Dermis microvascular lymphatic vessel endothelial cell (primary cell): ENCODE measurements at places on chromosomes 4 and X. TPM values are rescaled to one million over a fixed set of nuclear protein-coding genes. Genes with fewer than 3 reads are reported as not detected.

Gene ASB9
- 2.9 and 4.1 TPM in 2 replicates for total RNA-seq

Gene POLN
- 1.9 TPM in 2 replicates for total RNA-seq

Gene FRG2
- not detected in 2 replicates for total RNA-seq

Gene TMEM31
- 0.13 TPM in 1 of 2 replicates, not detected in the other for total RNA-seq

Gene CT47B1
- not detected in 2 replicates for total RNA-seq

Gene YY2
- 0.90 and 1.0 TPM in 2 replicates for total RNA-seq

Gene SLC25A14
- 6.4 and 6.8 TPM in 2 replicates for total RNA-seq

Gene PIM2
- 3.3 and 3.9 TPM in 2 replicates for total RNA-seq

Gene REELD1
- total RNA-seq = not detected in 2 replicates

Gene UGT2A2
- total RNA-seq = not detected in 2 replicates

Gene CT45A1
- total RNA-seq = not detected in 2 replicates

Gene WDR44
- total RNA-seq = 7.7 and 9.4 TPM in 2 replicates

Gene IRF2
- total RNA-seq = 20.0 and 23.4 TPM in 2 replicates

Gene HMGB3
- 20.6 and 33.0 TPM in 2 replicates for total RNA-seq

Gene PPBP
- not detected in 2 replicates for total RNA-seq

Gene ATG4A
- 11.1 and 13.2 TPM in 2 replicates for total RNA-seq

Gene ZNF711
- total RNA-seq = 3.5 and 6.8 TPM in 2 replicates

Gene BMX
- 68.9 and 119 TPM in 2 replicates for total RNA-seq

Gene SOWAHD
- total RNA-seq = not detected in 2 replicates

Gene GYPB
- not detected in 2 replicates for total RNA-seq

Gene TEC
- 0.51 and 1.3 TPM in 2 replicates for total RNA-seq

Gene MAGEB10
- not detected in 2 replicates for total RNA-seq

Gene APLN
- total RNA-seq = 13.9 and 19.3 TPM in 2 replicates

Gene ERCC6L
- total RNA-seq = 1.3 and 3.6 TPM in 2 replicates

Gene CFAP47
- total RNA-seq = not detected in 2 replicates
